ENCODE measurements at places on chromosomes 3 and 15.

DNA sequence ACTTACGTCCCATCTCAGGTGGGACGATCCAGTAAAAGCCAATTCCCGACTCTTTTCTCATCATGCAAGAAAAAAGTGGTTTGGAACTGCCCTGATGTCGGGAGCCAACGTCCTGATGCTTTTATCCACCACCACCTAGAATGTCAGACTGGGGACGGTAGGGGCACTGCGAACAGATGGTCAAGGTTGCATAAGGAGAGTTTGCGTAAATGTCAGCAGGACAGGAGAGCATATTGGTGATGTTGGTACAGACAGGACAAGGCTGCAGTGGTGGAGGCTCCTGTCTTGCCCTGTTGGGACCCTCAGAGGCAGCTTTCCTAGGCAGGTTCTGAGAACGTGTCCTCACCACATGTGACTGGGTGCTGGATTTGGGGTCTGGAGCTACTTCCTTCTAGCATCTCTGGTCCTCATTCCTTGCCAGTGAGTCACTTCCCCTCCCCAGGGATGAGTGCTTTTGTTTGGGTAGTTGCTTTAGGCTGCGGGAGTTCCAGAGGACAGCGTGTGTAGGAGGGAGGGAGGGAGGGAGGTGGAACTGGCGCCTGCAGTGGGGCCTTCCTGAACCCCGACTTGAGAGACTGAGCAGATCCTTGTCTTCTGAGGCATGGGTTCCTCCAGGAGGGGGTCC, 21.0 kb downstream of the THSD4 start:
- H3K27ac ChIP-seq: no peak overlapping the region
- no peak overlapping the region for H3K4me3 ChIP-seq
- no peaks in the 10 kb centered on the region for H3K36me3 ChIP-seq
- H3K27me3 ChIP-seq: peaks cover 8% of the 10 kb centered on the region
- no peak for DNase-seq

DNA sequence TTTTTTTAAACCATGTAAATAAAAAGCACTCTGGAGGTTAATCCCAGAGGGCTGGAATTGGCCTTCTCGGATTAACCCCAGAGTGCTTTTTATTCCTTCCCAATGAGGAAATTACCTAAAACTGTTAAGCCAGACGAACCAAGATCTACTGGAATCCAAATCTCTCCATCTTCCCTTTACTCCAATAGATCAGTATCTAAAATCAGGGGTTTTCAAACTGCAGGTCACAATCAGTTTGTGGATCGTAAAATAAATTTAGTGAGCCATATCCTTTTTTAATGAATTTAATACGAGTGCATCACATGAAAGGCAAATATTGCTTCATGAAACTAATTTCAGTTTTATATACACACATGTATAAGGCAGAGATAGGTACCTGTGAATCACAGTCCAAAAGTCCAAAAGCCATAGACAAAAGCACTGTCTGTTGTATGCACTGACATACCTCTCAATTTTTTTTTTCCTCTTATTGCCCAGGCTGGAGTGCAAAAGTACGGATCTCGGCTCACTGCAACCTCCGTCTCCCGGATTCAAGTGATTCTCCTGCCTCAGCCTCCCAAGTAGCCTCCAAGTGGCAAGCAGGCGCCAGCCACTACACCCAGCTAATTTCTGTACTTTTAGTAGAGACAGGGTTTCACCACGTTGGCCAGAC, 61.3 kb downstream of the TBL1XR1 start:
- no peak overlapping the region for H3K27ac ChIP-seq
- H3K4me3 ChIP-seq: no peak overlapping the region
- H3K27me3 ChIP-seq: no peaks in the 10 kb centered on the region
- peaks cover 48% of the 10 kb centered on the region for H3K4me1 ChIP-seq
- DNase-seq: no peak

DNA sequence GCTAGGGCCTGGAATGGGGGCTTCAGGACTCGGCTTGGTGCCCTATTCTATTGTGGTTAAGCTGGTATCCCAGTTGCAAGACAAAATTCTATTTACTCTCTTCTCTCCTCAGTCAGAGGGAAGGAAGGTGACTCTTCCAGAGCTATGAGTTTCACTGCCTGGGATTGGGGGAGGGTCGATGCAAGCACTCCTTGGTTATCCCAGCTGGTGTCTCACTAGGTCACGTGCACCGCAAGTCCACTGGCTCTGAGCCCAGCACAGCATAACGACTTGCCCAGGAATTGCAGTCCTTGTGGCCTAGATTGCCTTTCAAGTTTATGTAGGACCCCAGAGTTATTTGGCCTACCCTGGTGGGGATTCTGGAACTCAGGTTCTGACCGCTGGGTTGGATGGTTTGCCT, 958.8 kb downstream of the IGSF11 start:
- DNase-seq: no peak
- H3K4me3 ChIP-seq: no peak overlapping the region
- no peaks in the 10 kb centered on the region for H3K27me3 ChIP-seq
- no peaks in the 10 kb centered on the region for H3K36me3 ChIP-seq

DNA sequence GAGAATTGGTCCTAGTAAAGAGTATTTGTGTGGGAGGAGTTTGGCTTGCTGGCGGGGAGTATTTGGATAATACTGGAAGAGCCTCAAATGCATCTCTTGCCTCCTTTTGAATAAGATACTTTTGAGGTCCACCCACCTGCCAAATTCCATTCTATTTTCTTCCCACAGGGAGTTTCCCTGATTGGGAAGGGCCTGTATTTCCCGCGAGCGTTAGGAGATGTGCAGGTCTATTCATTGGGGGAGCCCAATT, 406 bp upstream of the RASA2 start:
- H3K27me3 ChIP-seq: no peaks in the 10 kb centered on the region
- peaks cover 69% of the 10 kb centered on the region for H3K4me1 ChIP-seq
- H3K4me3 ChIP-seq: peak overlapping the region; percentile 80
- peaks cover 36% of the 10 kb centered on the region for H3K36me3 ChIP-seq

- H3K36me3 ChIP-seq: no peaks in the 10 kb centered on the region
- peaks cover 2% of the 10 kb centered on the region for H3K4me1 ChIP-seq
- no peak overlapping the region for H3K27ac ChIP-seq
- no peak for DNase-seq
These were observed 71.2 kb downstream of the CYP19A1 start for GRCh38 chr15:51267051-51267702.

GRCh38 chr3:141853629-141854168, 22.7 kb upstream of the ATP1B3 start:
- peaks cover 17% of the 10 kb centered on the region for H3K27me3 ChIP-seq
- no peaks in the 10 kb centered on the region for H3K36me3 ChIP-seq
- H3K4me3 ChIP-seq: no peak overlapping the region
- DNase-seq: no peak

- H3K36me3 ChIP-seq: peaks cover 34% of the 10 kb centered on the region
- H3K27me3 ChIP-seq: no peaks in the 10 kb centered on the region
- peak overlapping the region; percentile 9 for H3K27ac ChIP-seq
- no peaks in the 10 kb centered on the region for H3K4me1 ChIP-seq
- no peak overlapping the region for H3K4me3 ChIP-seq
- no peak for DNase-seq
These were observed 28.6 kb upstream of the ITPKA start for GRCh38 chr15:41464889-41465580.

- H3K36me3 ChIP-seq: no peaks in the 10 kb centered on the region
- no peak for DNase-seq
These were observed 302.0 kb downstream of the CHST2 start for GRCh38 chr3:143421556-143421955.

GRCh38 chr15:96333131-96334016, 2.9 kb downstream of the NR2F2 start:
- H3K36me3 ChIP-seq: peaks cover 9% of the 10 kb centered on the region
- H3K27me3 ChIP-seq: peaks cover 96% of the 10 kb centered on the region
- H3K4me1 ChIP-seq: peaks cover 18% of the 10 kb centered on the region
- H3K4me3 ChIP-seq: peak overlapping the region; percentile 28
- H3K27ac ChIP-seq: peak overlapping the region; percentile 60

- no peaks in the 10 kb centered on the region for H3K4me1 ChIP-seq
- no peak for DNase-seq
- H3K27ac ChIP-seq: no peak overlapping the region
- H3K27me3 ChIP-seq: no peaks in the 10 kb centered on the region
These were observed 775.8 kb upstream of the ARPP21 start for GRCh38 chr3:34863485-34863884.

DNA sequence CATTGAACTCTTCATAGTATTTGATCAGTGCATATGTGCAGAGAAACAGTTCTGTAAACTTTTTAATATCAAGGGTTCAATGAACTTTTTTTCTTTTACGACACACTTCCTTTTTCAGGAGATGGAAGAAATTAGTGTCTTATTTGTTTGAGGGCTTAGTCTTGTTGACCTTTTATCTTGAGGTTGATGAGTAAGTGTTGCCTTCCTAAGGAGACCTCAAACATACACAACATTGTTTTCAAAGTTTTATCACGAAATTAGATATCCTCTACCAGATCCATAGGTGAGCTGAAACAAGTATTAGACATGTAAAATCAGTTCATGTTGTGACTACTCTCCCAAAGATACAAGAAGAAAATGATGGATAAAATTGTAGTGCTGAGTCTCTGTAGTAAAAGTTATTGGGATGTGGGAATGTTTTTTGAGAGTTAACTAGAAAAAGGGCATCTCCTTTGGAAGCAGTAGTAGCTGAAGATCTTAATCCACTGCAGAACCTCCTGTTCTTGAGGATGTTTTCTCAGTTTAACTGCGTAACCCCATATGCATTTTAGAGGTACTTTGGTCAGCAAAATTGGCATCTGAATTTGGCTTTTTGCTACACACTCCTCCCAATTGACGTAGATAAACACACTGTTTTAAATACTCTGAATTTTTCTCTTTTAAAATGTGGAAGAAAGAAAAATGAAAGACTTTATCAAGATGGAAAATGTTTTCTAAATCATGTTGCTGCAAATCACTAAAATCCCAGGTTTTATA, 116.8 kb downstream of the GALK2 start:
- no peaks in the 10 kb centered on the region for H3K27me3 ChIP-seq
- no peak overlapping the region for H3K4me3 ChIP-seq

DNA sequence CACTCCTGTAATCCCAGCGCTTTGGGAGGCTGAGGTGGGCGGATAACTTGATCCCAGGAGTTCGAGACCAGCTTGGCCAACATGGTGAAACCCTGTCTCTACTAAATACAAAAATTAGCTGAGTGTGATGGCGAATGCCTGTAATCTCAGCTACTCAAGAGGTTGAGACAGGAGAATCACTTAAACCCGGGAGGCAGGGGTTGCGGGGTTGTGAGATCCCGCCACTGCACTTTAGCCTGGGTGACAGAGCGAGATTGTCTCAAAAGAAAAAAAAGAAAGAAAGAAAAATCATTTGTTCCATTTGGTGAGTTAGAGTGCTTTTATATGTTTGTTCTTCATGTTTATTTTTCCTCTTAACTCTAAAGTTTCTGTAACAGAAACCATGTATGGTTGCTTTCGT, 7.3 kb downstream of the NCK1 start:
- H3K4me1 ChIP-seq: peaks cover 26% of the 10 kb centered on the region
- H3K36me3 ChIP-seq: peaks cover 47% of the 10 kb centered on the region
- no peak for DNase-seq
- H3K27me3 ChIP-seq: no peaks in the 10 kb centered on the region
- H3K4me3 ChIP-seq: no peak overlapping the region
- no peak overlapping the region for H3K27ac ChIP-seq

DNA sequence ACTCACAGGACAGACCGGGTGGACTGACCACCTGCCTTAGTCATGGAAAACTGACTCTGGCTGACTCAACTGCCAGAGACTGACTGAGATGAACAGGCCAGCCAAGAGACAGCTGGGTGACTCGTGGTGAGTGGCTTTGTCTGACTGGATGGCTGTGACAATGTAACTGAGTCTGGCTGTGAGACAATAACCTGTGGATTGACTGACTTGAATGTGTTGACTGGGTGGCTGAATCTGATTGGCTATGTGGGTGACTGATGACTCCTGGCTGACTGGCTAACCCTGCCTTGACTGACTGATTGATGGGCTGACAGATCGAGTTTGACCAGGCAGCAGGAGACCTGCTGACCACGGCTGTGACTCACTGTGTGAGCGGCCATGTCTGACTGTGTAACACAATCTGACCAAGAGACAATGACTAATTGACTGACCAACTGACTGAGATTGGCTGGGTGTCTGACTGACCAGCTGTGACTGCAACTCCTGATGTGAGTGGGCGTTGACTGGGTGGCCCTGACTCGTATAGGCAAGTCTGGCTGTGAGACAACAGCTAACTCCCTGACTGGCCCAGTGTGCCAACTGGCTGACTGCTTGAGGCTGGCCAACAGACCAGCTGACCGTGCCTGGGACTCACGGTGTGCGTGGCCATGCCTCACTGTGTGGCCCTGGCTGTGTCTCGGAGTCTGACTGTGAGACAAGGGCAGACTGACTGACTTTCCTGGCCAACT, 509.1 kb downstream of the SHQ1 start:
- no peaks in the 10 kb centered on the region for H3K36me3 ChIP-seq
- no peak overlapping the region for H3K4me3 ChIP-seq

GRCh38 chr3:114452256-114452655, 158.4 kb downstream of the TIGIT start:
- H3K4me3 ChIP-seq: no peak overlapping the region
- no peak overlapping the region for H3K27ac ChIP-seq
- no peak for DNase-seq
- H3K36me3 ChIP-seq: no peaks in the 10 kb centered on the region
- H3K27me3 ChIP-seq: peaks cover 5% of the 10 kb centered on the region
- H3K4me1 ChIP-seq: peaks cover 4% of the 10 kb centered on the region

GRCh38 chr3:99919694-99920093, 102.0 kb downstream of the CMSS1 start:
- H3K4me3 ChIP-seq: no peak overlapping the region
- H3K27me3 ChIP-seq: no peaks in the 10 kb centered on the region
- H3K36me3 ChIP-seq: no peaks in the 10 kb centered on the region
- no peak overlapping the region for H3K27ac ChIP-seq
- DNase-seq: no peak

DNA sequence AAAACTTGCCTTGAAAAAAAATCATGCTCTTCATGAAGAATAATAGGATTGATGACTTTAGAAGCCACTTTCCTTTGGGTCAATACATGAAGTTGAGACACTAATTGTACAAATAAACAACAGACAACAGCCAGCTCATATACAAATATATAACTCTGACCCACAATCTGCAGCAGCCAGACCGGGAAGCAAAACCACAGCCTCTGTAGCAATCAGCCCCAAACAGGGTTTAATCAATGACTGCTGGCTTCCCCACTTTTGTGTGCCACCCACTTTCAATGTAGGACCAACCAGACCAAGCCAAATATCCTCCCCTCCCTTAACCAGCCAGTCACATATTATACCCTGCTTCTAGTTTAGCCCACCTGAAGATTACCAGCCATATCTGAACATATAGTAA, 39.0 kb downstream of the IFT57 start:
- H3K4me1 ChIP-seq: no peaks in the 10 kb centered on the region
- H3K4me3 ChIP-seq: no peak overlapping the region
- peaks cover 30% of the 10 kb centered on the region for H3K36me3 ChIP-seq

GRCh38 chr3:183360971-183361624, 67.3 kb downstream of the MCF2L2 start:
- DNase-seq: no peak
- peaks cover 4% of the 10 kb centered on the region for H3K27me3 ChIP-seq
- H3K4me3 ChIP-seq: no peak overlapping the region

DNA sequence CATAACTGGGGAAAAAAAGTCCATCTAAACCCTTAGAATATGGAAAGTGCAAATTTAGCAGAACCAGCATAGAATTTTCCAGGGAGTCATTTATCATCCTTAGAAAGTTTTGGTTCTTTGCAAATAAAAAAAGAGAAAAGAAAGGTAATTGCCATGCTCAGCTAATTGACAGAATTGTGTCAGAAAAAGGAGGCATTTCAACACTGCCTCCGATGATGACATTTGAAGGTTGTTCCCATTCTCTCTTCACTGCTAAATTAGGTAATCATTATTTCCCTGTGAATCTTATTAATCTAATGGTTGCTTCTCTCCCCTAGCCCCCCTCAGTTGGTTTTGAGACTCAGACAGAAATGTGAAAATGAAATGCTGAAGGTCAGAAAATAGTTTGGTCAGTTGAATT, 139.2 kb downstream of the PDCD6IP start:
- H3K27me3 ChIP-seq: peaks cover 4% of the 10 kb centered on the region
- H3K4me1 ChIP-seq: no peaks in the 10 kb centered on the region
